ENCODE measurements at places on chromosomes 7 and 10.

DNA sequence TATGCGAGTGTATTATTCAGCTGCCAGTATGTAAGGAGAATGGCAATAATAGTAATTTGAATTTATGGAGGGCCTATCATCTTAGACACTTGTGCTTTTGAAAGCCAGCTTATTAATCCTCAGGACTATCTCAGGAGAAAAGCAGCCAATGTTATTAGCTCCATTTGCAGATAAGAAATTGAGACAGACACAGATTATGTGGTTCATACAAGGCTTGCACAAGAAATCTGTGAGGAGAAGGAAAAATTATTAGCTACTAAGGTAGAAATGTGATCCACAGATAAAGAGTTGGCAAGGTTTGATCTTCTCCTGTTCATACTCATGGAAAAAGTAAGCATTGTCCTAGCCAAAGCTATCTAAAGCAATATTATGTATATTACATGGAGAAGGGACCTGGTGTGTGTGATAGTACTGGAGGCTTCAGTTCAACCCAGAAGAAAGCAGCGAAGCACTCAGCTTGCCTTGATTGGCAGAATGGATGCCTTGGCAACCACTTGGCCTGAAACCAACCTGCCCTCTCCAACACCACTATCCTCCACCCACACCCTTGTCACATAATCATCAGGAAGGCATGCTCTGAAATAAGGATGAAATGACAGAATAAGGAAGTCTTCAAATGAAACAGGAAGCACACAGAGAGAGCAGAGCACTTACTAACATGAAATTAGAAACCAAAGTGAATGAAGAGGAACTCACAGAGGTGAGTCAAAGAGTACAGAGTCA lies 18.0 kb downstream of the MACC1 start:
- DNase-seq: peak; percentile 62

DNA sequence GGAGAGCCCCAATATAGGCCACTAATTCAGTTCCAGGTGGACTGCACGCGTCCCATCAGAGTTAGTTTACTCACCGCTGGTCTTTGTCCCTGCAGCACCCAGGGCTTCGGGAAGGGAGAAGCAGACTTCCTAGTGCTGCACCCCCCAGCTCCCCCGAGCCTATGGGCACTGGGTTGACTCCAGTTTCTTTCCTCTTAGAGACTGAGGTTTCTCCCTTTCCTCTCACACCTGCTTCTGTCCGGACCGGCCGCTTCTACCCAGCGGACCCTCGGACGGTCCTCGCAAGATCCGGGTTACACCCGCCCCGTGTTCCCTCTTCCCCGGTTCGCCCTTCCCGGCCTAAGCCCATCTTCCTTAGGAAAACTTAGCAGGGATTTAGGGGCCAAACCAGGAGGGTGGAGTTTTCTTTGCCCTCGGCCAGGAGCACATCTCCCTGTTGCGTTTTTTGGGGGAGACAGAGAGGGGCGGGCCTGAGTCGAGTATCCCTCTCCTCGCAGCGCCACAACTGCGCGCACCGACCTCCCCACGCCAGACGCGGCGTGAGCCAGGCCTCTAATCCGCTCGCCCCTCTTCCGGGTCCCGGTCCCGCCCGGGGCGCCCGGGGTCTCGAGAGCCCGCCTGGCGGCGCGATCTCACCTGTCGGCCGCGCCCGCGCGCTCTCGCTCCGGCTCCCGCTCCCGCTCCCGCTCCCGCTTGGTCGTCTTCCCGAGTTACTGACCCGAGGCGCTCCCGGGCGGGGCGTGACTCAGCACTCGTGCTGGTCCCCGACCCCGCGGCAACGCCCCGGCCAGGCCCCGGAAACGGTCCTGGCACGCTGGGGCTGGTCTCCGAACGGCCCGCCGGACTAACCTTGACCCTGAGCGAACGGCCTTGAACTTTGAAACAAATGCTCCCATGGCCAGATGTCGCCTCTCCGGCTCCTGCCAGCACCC lies at the start of gene AIFM2:
Gene AIFM2 (minus strand): TSS at position 728 of the 932 bp plus-strand sequence. CDS start 8,741 bp downstream, outside the sequence.
- DNase-seq: peak; percentile 88

DNA sequence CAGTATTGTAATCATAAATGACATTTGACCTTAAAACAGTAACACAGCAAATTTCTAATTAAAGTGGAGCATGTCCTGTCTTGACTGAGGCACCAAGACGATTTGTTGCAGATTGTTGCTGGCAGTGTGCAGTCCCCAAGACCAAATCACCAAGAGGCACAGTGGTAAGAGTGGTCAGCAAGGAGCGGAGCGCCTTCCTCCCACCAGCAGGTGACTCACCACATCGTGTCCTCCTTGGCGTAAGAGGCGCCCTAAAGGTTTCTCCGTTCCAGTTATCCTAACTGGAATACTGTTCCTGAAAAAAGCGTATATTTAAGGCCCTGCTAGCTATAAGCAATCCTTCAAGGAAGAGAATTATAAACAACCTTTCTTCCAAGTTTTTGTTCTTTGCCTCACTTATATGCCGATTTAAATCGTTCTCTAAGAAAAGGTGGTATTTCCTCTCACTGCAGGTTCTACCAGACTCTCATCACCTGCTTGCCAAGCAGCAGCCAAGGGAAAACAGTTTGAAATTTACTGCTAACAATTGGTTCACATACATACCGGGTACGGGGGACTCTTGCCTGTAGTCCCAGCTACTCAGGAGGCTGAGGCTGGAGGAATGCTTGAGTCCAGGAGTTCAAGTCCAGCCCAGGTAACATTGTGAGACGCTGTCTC lies 10.7 kb upstream of the REPIN1 start:
- DNase-seq: no peak

DNA sequence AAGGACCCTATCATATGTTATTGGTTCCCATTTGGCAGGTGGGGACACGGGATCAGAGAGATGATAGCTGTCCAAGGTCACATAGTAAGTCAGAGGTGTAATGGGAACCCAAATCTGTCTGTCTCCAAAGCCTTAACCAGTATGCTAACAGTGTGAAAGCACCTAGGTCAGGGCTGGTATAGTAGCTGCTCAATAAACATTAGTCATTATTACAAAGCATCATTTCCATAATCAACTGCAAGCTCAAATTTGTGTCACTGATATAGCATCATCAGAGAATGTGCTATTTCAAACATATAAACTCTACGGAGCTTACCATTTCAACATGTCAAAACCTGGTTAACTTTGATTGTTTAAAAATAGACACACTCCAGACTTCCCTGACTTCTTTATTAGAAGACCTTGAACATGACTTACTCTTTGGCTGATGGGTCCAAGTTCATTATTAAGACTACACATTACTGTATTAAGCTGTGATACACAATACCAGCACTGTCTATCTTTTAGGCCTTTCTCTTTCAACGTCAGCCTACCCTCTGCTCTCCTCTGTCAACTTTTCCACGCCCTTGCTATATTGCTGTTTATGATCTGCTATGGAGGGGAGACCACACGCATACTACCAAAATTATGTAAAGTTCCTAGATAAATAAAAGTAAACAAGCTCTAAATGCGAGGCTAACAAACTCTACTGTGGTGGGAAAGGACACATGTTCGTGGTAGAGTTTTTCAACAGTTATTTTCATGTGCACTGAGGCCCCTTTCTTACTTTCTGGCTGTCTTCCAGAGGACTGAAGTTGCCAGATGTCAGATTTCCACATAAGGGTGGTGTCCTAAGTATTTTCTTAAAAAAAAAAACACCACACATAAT lies 33.6 kb downstream of the DNMBP start:
- DNase-seq: peak; percentile 90

- DNase-seq: no peak
Measured at GRCh38 chr10:120931999-120932398, 80.8 kb downstream of the WDR11 start.

DNA sequence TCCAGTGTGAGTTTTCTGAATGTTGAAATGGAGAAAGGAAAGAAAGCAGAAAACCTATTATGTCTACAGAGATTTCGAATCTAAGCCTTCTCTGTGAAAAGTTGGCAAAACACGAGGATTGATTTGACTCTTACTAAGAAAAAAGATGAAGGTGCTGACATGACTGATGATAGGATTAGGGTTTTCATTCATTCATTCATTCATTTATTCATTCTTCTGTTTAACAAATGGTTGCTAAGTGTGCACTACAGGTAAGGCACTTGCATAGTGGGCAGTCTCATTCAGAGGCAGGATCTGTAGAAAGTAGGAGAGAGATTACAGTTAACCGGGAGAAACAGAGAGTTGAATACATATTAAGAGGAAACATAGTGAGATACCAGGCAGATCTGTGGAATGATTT lies 137.1 kb downstream of the ZNF365 start:
- DNase-seq: no peak

DNA sequence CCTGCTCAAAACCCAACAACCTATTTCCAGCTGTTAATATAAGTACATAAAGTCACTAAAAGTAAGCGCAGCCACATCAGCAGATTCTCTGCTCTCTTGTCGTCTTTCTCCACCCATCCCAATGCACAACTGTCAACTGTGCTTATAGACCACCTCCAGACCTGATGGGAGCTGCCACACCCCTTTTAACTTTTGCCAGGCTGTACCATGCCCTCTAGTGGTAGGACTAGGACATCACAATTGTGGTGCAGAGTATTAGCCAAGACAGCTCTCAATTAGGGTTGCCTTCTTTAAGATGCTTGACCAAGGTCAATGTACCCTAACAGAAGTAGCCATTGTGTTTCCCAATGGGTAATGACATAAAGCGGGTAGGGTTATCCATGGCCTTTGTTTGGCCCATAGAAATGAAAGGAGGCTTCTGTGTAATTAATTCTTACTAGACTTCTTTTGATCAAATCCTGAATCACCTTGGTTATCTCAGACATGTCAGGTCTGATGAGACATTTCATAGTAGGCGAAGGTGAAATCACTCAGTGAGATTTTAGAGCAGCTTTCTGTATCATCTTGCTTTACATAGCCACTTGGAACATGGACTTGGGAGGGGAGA lies 68.1 kb downstream of the SCRN1 start:
- peak; percentile 75 for DNase-seq

DNA sequence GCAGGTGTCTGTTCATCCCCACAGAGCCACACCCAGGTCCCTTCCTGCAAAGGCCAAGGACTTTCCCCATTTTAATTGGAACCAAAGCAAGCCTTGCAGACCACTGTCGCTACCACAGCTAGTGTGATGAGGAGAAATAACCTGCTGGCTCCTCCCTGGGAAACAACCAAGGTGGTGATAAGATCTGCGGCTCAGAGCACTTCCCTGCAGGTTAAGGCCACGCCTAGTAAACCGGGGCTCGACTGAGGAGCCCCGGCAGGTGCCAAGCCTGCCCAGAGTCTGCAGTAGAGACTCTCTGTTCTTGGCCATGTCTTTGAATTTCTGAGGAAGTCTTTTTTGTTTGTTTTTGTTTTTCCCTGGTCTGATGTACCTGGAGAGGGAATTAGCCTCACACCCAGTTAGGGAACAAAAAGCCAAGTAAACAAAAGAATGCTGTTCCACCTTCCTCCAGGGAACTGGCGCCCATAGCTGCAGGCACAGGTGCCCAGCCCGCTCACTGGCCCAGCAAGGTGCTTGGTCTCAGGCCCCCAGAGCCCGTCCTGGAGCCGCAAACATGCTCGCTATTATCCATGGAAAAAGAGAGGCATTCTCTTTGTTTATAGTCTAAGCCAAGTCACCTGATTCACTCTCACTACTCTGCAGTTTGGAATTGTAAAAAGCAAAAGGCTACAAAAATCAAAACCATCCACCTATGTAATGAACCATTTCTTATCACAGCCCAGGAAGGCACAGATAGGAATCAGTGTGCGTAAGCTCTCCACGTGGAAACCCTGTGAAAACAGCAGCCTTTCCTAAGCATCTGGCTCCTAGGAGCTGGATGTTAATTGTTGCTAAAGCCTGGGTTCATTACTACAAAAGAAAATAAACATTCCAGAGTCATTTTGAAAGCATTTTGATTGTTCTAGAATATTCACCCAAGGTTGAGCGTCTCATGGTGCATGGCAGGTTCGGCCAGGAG lies 2.7 kb downstream of the GPR146 start:
- DNase-seq: no peak

DNA sequence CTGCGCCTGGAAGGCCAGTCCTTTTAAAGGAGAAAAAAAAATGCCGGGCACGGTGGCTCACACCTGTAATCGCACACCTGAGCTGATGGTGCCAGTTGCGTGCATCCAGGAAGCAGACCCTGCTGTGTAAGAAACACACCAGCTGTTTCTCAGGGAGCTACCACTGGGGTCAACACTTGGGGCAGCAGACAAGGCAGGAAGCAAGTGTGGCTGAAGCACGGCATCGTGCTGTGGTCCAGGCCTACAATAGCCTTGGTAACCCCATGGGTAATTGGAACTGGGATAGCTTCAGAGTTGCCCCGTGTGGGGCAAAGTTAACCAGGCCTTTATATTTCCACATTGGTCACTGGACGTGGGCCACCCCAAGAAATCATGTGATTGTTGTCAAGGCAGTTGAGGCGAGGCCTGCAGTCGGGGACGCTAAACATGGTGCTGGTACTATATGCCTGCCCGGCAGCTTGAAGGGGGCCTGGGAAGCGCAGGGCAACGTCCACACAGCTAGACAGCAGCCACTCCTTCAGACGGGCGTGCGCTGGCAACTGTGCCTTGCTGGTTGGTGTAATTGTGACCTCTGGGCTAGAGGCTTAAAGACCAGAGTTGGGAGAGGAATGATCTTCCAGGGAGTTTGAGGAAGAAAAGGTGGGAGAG lies 2.5 kb upstream of the TACR2 start:
- no peak for DNase-seq

DNA sequence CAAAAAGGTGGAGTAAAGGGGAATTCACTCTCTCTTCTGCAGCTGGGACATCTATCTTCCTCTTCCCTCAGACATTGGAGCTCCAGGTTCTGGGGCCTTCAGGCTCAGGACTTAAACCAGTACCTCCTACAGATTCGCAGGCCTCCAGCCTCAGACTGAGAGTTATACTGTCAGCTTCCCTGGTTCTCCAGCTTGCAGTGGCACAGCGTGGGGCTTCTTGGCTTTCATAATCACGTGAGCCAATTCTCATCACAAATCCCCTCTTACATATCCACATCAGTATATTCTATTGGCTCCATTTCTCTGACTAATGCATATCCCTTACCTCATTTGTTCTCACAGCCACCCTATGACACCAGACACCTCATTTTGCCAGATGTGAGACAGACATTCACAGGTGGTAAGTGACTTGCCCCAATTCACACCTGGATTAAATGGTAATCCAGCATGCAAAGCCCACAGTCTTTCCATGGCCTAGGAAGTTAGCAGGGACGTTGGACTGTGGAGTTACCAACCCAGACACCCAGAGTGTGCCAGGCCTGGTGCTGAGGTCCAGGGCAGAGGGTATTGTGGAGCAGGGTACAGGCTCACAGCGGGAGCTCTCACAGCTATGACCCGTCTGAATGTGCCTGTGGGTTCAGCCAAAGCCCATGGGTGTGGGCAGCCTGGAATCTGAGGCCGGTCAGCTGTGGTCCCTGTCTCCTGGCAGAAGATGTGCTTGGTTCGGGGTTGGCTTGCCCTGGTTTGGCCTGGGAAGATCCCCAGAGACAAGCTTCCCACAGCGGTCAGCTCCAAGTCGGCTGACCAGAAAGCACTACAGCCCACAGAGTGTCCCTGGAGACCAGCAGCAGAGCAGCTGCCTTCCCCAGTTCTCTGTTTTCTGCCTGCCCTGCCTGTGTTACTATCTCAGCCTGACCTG lies 18.4 kb upstream of the ZCCHC24 start:
- DNase-seq: no peak

DNA sequence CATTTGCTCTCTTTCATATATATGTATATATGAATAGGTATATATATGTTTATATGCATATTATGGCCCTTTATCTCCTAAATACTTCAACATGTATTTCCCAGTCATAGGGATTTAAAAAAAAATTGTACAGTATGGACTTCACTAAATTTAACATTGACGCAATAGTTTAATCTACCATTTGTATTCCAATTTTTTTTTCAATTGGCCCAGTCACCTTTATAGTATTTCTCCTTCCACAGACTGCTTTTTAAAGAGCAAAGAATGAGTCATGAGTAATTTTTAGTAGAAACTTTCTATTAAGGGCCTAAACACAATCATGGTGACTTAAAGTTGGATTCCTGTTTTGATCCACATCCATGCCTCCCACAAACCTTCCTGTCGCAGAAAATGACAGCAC lies 20.5 kb downstream of the CCSER2 start:
- DNase-seq: peak; percentile 83
